A549 treated with CORT108297 at 1 μM for 4 hours (cell line): ENCODE measurements at places on chromosomes 1 and 21. TPM values are rescaled to one million over a fixed set of nuclear protein-coding genes. Genes with fewer than 3 reads are reported as not detected.

Gene ECM1
- total RNA-seq = 1.8 to 2.3 TPM (median 2.2 TPM) in 5 replicates

Gene OXCT2
- 0.40 to 0.74 TPM (median 0.50 TPM) in 5 replicates for total RNA-seq

Gene PRAMEF33
- total RNA-seq = not detected in 5 replicates

Gene CD101
- total RNA-seq = 0.10 to 0.46 TPM (median 0.29 TPM) in 5 replicates

Gene NPPA
- total RNA-seq = not detected in 5 replicates

Gene CHAF1B
- 10.8 to 11.6 TPM (median 11.4 TPM) in 5 replicates for total RNA-seq

Gene PPM1J
- total RNA-seq = 0.82 to 1.5 TPM (median 1.2 TPM) in 5 replicates

Gene TMCC2
- total RNA-seq = 2.4 to 2.8 TPM (median 2.6 TPM) in 5 replicates

Gene NOS1AP
- total RNA-seq = 0.33 to 0.51 TPM (median 0.40 TPM) in 5 replicates

Gene BACE2
- total RNA-seq = 20.9 to 22.8 TPM (median 21.5 TPM) in 5 replicates

Gene SLC35D1
- 6.1 to 7.5 TPM (median 6.6 TPM) in 5 replicates for total RNA-seq

Gene IGSF21
- not detected in 5 replicates for total RNA-seq

Gene ARHGAP30
- total RNA-seq = 0.05 to 0.14 TPM (median 0.07 TPM) in 5 replicates

Gene RBP7
- 5.2 to 6.5 TPM (median 6.0 TPM) in 5 replicates for total RNA-seq

Gene RNU1-2
- 11.7 TPM in 1 of 5 replicates, not detected in the others for total RNA-seq

Gene HMCN1
- total RNA-seq = 0.02 to 0.13 TPM (median 0.06 TPM) in 5 replicates

Gene TTLL10
- total RNA-seq = not detected in 5 replicates

Gene OLIG2
- total RNA-seq = not detected in 5 replicates

Gene S100A12
- total RNA-seq = not detected in 5 replicates

Gene CDC42BPA
- 8.2 to 11.4 TPM (median 10.3 TPM) in 5 replicates for total RNA-seq

Gene CALML6
- total RNA-seq = 0.15 to 0.39 TPM (median 0.24 TPM) in 5 replicates

Gene LCA5L
- total RNA-seq = 1.3 to 1.6 TPM (median 1.5 TPM) in 5 replicates

Gene YTHDF2
- 50.0 to 60.2 TPM (median 54.9 TPM) in 5 replicates for total RNA-seq

Gene PKP1
- total RNA-seq = 0.03 to 0.05 TPM (median 0.05 TPM) in 5 replicates

Gene LGALS8
- total RNA-seq = 30.5 to 46.3 TPM (median 34.0 TPM) in 5 replicates

Gene ABCB10
- total RNA-seq = 14.3 to 20.5 TPM (median 19.3 TPM) in 5 replicates
